CD4-positive, alpha-beta T cell treated with Interleukin-2 at 100 ng/mL for 4 hours (primary cell): ENCODE measurements at places on chromosomes 2 and 18.

GRCh38 chr2:105144152-105144940 is 97.2 kb upstream of the GPR45 start:
- no peak for DNase-seq

DNA sequence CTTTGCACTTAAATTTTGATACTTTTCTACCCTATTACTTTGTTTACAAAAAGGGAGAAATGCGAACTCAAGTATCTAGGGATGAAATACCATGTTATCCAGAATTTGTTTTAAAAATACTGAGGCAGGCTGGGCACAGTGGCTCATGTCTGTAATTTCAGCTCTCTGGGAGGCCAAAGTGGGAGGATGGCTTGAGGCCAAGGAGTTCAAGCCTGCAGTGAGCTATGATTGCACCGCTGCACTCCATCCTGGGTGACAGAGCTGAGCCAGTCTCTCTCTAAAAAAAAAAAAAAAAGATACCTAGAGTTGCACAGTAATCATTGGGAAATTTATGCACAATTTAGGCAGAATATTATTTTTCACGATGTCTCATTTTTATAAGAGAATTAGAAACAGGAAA is 12.4 kb upstream of the VAPA start:
- DNase-seq, result no peak

DNA sequence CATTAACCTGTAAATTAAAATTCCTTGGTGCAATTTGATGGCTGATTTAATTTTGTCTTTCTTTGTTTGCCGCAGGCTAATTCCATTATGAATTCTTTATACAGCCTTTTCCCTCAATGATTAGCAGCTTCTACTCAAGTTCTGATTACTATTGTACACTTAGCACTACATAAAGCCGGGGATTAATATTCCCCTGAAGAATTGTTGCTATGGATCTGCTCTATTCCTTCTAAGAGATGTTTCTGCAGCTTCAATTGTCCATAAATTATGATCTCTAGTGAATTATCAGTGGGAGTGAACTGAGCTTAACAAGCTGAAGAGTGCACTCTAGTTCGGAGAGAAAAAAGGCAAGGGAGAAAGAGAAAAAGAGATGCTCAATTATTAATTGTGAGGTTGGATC is 433.7 kb upstream of the SPRED2 start:
- no peak for DNase-seq

DNA sequence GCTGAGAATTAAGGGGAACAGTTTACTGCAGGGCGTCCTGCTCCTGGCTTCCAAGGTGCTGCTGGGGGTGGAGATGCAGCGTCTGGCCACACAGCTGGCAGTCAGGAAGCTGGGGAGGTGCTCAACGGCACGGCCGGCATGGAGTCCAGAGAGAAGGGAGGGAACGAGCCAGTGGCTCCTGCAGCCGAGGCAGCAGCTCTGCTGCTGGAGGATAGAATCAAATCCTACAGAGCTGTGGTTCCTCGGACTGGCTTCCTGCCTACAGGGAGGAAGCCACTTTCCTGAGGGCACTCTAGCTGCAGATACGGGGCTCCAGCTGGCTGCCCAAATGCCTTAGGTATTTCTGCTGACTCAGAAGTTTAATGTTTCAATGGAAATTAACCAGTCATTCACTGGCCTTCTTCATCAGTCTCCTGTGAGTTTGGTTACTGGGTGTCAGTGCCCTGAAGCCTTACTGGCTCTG is 266.3 kb downstream of the TWIST2 start:
- no peak for DNase-seq

GRCh38 chr2:69694894-69695849 is 46.8 kb upstream of the ANXA4 start:
- DNase-seq, result no peak

DNA sequence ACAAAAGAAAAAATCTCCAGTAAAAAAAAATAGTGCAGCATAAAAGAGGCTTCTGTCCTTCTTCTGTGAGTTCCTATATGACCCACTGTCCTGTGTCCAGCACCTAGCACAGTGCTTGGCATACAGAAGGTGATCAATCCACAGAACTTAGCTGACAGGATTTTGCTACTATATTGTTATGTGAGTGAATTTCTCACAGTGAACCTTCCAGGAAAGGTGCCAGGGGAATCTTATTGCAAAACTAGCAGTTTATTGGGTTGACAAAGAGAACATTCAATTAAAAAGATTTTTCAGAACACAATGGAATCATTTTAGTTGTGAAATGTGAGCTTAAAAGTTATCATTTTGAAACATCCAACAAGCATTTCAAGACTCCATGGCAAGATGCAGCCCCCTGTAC is 12.4 kb upstream of the TRIB2 start:
- DNase-seq, result no peak
